HepG2 (cell line): ENCODE measurements at places on chromosomes 13 and 19. TPM values are rescaled to one million over a fixed set of nuclear protein-coding genes. Genes with fewer than 3 reads are reported as not detected.

- DNase-seq = no peak
These were observed 1.3 kb upstream of the UPF1 start for GRCh38 chr19:18830488-18830887.

The DDX39A gene
- total RNA-seq = 90.4 and 98.1 TPM in 2 replicates

GRCh38 chr13:107250628-107251027 lies 682.7 kb upstream of the ARGLU1 start:
- DNase-seq = no peak

- no peak for DNase-seq
These were observed 2.9 kb upstream of the CD70 start for GRCh38 chr19:6593651-6594416.

- DNase-seq = no peak
These were observed 12.8 kb downstream of the CASP14 start for GRCh38 chr19:15062036-15062435.

DNA sequence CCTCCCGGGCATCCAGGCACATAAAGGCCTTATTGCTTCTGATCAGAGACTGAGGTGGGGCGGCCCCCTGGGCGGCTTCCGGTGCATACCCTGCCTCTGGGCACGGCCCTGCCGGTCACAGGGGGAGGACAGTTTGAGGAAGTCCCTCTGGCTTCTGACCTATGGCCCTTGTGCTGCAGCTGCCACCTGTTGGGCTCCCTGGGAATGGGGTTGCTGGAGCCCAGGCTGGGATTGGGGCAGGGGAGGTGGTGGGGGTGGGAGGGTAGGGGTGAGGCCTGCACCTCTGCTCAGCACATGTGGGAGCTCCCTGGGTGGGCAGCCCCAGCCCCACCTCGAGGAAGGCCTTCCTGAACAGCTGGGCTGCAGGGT lies 10.7 kb downstream of the ANO8 start:
- DNase-seq = no peak

GRCh38 chr19:56476651-56477428 lies at the start of gene ZNF667:
Gene ZNF667 (minus strand): TSS chr19:56477345. CDS start chr19:56462370, 14,975 bp downstream.
- no peak for DNase-seq

DNA sequence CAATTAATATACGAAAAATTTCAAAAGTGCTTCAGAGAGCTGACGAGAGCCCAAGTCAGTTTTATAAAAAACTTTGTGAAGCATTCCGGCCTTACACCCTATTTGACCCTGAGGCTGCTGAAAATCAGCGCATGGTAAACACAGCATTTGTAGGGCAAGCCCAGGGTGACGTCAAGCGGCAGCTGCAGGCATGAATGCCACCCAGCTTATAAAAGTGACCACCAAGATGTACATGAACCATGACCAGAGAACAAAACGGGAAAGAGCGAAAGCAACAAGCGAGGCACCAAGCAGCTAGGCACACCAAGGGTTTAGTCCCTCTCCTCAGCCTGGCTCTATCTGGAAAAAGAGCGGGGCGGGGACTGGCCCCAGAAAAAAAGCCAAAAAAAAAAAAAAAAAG lies 6.0 kb downstream of the SIGLEC11 start:
- no peak for DNase-seq

- DNase-seq = no peak
These were observed 178.3 kb upstream of the MYO16 start for GRCh38 chr13:108451121-108451520.

DNA sequence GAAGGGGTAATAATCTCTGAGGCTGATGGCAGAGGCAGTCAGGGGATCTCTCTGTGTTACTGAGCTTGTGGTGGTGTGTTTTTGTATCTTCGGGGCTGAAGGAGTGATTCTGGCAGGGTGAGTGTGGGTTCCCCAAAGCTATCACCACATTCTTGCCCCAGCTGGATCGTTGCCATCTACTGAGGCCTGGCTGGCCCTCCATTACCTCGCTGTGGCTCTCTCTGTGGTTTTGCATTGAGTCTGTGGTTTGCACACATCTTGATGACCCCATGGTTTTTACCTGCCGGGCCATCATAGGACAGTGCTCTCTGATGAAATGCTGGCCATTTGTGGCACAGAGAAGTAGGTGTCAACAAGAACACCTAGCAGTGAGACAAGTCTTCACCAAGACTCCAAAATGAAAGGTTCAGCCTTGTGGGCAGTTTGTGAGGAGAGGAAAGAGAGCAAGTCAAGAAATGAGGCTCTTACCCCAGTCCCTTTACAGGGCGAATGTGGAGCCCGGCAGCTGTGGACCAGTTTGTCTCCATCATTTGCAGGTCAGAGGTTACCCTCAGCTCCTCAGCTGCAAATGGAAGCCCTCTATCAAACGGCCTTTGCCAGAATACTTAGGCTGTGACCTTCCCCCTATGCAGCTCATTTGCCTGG lies 69.0 kb upstream of the NPAS1 start:
- DNase-seq = no peak

GRCh38 chr13:89694451-89694850 lies 1653.0 kb upstream of the MIR17HG start:
- DNase-seq = no peak

GRCh38 chr13:23817136-23817535 lies 72.1 kb downstream of the MIPEP start:
- DNase-seq = no peak

The ZNF665 gene
- total RNA-seq = 0.32 and 0.49 TPM in 2 replicates

The SPRY2 gene
- total RNA-seq = 7.4 and 9.8 TPM in 2 replicates

GRCh38 chr13:73767747-73768315 lies 366.4 kb downstream of the KLF12 start:
- peak; percentile 9 for DNase-seq

- DNase-seq = no peak
These were observed 1525.6 kb upstream of the PRR20A start for GRCh38 chr13:55615081-55615480.

DNA sequence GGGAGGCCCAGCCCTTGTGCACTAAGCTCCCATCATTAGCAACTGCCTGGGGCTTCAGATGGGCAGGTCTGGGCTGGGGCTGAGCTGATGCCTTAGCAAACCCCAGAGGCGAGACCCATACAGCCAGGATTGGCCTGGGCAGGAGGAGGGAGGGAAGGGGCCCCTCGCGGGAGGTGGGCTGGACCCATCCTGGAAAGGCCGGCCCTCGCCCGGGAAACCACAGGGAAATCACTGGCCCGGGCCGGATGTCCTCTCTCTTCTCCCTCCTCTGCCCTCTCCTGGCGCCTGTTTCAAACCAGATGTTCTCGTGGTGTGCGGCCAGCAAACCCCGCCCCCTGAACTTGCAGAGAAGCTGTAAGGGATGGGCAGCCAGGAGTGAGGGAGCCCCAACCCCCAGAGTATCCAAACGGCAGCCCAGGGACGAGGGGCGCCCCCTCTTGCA lies 43.1 kb downstream of the TMEM255B start:
- DNase-seq = peak; percentile 13

The ARHGAP33 gene
- total RNA-seq = 0.83 and 1.3 TPM in 2 replicates

DNA sequence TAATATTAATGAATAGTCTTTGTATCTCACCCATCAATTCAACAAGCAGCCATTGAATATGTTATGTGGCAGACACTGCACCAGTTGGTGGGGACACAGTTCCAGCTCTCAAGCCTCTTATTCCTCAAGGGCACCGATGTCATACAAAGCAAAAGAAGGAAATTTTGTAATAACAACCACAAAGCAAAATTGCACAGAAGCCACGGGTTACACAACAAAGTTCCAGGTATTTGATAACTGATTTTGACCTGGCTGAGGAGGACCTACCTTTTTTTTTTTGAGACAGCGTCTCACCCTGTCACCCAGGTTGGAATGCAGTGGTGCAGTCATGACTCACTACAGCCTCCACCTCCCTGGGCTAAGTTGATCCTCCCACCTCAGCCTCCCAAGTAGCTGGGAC lies 266.7 kb downstream of the FOXO1 start:
- no peak for DNase-seq

DNA sequence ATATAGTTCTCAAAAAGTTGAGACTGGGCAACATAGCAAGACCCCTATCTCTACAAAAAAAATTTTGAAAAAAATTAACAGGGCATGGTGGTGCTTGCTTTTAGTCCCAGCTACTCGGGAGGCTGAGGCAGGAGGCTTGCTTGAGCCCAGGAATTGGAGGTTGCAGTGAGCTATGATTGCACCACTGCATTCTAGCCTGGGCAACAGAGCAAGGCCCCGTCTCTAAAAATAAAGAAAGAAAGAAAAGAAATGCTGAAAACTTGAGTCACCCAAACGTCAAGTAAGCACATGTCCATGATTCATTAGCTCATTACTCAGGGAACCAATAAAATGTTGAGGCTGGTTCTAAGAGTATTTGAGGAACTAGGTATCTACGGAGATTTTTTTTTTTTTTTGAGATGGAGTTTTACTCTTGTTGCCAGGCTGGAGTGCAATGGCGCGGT lies 33.9 kb upstream of the SEMA6B start:
- DNase-seq = no peak

GRCh38 chr19:16100524-16100923 lies 11.2 kb upstream of the RAB8A start:
- no peak for DNase-seq

- no peak for DNase-seq
These were observed 1064.3 kb downstream of the DIAPH3 start for GRCh38 chr13:59099182-59099974.

DNA sequence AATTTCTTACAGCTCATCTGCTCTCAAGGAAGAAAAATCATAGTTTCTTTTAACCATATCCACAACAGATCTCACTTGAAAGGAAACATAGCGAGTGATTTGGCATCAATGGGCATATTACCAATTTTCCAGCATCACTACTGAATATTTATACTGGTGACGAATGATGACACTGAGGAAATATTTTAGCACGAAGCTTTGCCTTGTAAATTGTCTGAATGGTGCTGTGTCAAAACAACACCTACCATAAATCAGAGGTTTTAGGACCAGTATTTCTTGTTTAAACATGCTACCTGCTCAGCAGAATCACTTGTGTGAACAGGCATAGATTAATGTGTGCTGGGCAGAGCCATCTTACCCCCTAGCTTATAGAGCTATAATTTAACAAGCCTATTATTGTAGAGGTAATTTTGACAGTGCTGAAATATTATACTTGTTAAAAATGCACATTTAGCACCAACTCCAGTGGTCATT lies 146.8 kb downstream of the ABCC4 start:
- DNase-seq = no peak

The PRRG2 gene
- total RNA-seq = 0.51 and 0.82 TPM in 2 replicates

- no peak for DNase-seq
These were observed 1203.5 kb upstream of the PRR20A start for GRCh38 chr13:55937180-55937579.

- peak; percentile 48 for DNase-seq
These were observed 9.8 kb downstream of the PARP4 start for GRCh38 chr13:24502533-24503378.

- no peak for DNase-seq
These were observed 30.0 kb upstream of the DLEU7 start for GRCh38 chr13:50873467-50873866.

The DNAAF3 gene
- 0.40 and 0.41 TPM in 2 replicates for total RNA-seq

The ATXN8OS gene
- not detected in 2 replicates for total RNA-seq

DNA sequence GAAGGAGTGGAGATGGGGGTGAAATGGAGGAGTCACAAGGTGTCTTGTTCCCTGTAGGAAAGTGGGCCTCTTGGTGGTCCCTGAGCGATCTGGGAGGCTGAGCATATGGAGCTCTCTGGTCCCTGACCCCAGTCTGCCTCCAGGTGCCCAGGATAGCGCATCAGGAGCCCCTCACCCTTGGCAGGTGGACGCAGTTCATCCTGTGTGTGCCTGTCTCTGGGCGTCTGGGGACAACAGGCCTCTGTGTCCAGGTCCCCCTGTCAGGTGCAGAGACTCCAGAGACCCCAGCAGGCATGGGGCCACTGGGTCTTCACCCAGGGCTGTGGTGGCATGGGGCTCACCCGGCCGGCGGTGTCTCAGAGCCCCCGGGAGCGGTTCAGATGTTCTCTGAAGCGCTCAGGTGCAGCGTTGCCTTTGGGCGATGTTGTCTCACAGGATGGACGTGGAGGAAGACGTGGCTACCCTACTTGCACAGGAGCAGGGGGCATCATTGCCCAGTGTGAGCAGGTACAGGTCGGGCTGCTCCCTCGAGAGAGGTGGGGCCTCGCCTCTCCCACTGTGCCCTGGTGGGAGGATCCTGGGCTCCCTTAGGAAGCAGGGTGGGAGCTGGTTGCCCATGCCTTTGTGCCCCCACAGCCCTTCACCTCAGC lies 58.1 kb upstream of the TPM4 start:
- DNase-seq = no peak

The KLK10 gene
- total RNA-seq = not detected in 2 replicates
